ENCODE measurements at places on chromosomes 13 and 19.

DNA sequence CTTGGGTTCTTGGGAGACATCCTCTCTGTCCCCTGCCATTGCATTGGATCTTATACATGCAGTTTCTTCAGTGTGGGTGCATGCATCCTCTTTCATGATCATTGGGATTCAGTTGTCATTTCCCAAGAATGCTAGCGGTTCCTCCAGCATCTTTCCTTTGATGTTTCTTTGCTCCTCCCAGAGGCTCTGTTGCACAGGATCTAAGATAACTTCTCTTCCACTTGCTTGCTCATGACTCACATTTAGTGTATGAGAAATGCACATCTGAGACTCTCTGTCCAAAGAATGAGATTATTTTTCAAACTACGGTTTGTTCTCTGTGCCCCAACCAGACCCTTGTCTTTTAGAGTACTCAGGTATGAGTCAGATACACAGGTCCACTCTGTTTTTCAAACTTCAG lies 197.1 kb downstream of the NDFIP2 start:
- DNase-seq, result no peak

DNA sequence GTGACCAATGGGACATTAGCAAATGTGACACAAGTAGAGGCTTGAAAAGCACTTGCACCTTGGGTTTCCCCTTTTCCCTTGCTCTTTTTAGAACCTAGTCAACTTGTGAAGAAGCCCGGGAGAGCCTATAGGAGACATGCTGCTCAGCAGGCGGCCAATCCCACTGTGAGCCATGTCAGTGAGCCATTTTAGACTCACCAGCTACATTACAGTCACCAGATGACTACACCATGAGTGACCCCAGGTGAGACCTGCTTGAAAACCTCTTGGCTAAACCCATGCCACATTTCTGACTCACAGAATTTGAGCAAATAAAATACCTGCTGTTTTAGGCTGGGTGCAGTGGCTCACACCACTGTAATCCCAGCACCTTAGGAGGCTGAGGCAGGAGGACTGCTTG lies 317.5 kb downstream of the KLF12 start:
- no peak for DNase-seq

DNA sequence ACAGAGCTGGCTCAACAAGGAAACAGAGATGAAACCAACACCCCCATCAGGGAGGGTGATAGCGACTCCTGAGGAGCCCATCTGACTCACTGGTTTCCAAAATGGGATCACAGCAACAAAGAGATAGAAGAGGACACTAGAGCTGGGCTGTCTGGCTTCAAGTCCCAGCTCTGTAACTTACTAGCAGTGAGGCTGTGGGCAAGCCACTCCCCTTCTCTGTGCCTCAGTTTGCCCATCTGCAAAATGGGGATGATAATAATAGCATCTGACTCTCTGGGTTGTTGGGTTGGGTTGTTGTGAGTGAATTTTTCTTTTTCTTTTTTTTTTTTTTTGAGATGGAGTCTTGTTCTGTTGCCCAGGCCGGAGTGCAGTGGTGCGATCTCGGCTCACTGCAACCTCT lies 14.3 kb downstream of the IGSF23 start:
- DNase-seq, result no peak

DNA sequence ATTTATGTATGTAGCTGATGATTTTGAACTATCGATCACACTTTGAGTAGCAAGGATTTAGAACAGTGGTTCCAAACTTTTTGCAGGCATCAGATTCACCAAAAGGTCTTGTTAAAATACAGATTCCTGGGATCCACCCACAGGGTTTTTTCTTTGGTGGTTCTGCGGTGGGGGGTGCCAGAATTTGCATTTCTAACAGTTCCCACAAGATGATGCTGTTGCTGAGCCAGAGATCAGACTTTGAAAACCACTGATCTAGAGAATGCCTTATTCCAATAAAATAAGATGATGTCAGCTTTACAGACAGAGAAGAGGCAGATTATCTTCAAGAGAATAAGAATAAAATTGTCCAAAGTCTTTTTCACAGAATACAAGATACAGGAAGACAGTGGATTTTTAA lies 80.9 kb upstream of the SHISA2 start:
- DNase-seq, result no peak

All from mucosa of descending colon (tissue), 3 donors.